Activated CD4-positive, CD25-positive, alpha-beta regulatory T cell treated with anti-CD3 and anti-CD28 coated beads, Interleukin-2, amount 50 U/mL, for 24 hours (primary cell): ENCODE measurements at places on chromosomes 7 and 10.
A peak's percentile ranks its signal among the peaks of the same experiment; 100 is the strongest.

DNA sequence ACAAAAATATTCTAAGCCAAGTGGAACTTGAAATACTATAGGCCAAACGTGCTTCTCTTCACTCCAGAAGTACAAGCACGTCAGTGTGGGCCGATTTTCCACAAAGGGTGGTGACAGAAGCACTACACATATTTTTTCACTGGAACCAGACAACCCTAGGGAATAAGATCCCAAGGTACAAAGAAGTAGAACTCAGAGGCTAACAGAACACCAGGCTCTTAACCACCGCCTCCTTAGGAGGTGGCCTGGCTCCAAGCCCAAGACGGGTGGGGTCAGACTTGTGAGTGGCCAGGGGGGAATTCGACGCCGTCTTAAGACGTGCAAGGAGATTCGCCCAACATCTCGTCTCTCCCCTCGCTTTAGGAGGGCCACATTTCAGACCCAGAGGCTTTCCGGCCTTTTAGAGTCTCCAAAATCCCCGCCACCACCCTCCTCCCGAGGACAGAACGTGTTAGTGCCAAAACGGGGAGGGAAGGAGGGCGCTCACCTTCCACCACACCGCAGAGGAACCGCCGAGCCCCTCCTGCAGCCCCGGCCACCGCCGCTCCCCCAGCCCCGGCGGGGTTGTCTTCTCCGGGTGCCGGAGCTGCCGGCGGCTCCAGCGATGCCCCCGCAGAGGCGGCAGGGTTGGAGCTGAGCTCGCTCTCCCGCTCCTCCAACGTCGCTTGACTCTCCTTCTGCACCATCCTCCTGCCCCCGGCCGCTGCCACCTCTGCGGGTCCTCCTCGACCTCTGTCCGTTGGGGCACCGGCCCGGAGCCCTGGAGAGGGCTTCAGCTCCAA lies 716 bp downstream of the OGA start:
- ATAC-seq = peak; percentile 0

GRCh38 chr7:137895301-137896221 lies 48.8 kb upstream of the DGKI start:
- ATAC-seq = peak; percentile 68

DNA sequence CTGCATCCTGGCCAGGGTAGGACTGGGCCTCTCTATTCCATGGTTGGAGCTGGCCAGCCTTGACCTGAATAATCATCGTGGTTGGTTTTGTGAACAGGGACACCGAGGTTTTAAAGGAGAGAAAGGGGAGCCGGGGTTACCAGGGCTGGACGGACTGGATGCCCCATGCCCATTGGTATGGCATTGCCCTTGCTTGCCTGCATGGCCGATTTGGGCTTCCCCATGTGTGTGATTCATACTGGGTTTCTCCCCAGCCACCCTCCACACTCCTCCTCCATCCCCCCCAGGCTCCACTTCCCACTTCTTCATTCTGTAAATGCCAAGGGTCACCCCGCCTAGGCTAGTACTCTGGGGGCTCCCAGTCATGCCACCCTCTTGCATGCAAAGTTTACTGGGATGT lies 98.8 kb upstream of the MACROH2A2 start:
- ATAC-seq = no peak

DNA sequence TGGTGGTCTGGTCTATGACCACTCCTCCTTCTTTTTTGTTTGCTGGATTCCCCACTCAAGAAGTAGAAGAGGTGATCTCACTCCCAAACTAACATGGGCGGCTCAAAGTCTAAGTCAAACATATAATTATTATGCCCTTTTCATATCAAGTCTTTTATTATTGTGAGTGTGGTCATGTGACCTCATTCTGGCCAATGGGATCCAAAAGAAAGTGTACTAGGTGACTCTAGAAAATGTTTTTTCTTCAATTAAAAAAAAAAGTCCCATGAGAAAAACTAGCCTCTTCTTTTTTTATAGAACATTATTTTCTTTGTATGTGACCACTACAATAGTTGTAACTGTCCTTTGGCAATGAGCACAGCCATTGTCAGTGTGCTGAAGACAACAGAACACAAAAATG lies 772.7 kb downstream of the KCNMA1 start:
- ATAC-seq = no peak

DNA sequence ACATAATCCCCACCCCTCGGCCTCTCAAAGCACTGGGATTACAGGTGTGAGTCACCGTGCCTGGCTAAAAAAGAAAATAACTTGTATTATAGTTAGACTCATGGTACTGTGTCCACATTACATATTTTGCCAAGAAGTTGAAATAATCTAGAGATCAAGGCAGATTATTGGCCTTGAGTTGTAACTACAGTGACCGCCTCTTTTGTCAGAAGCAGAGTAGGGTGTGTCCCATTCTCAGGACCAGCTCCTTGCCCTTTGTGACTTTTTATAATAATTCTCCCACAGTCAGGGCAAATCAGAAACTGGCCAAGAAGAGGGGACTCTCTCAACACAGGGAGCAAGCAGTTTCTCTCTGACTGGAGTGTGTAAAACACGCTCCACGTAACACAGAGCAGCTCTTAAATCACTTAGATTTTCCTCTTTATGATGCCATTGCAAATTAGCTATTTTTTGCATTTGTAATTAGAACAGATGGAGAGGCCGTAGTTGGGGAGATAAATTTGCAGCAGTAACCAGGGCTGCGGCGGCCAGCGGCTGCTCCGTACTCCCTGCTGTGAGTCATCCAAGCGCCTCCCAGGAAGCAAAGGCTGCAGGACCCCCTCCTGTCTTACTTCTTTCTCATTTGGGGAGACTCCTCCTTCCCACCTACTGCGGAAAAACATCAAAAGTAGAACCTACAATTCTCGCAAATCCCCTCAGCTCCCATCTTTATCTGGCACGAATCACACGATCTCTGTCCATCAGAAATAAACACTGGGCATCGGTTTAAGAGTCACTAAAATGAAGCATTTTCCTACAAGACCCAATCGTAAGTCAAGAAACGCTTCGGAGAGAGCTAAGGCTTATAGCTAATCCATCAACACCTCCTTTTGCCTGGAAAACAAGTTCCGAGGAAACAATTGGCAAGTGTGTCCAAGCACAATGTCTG lies 32.1 kb upstream of the MSRB2 start:
- no peak for ATAC-seq

DNA sequence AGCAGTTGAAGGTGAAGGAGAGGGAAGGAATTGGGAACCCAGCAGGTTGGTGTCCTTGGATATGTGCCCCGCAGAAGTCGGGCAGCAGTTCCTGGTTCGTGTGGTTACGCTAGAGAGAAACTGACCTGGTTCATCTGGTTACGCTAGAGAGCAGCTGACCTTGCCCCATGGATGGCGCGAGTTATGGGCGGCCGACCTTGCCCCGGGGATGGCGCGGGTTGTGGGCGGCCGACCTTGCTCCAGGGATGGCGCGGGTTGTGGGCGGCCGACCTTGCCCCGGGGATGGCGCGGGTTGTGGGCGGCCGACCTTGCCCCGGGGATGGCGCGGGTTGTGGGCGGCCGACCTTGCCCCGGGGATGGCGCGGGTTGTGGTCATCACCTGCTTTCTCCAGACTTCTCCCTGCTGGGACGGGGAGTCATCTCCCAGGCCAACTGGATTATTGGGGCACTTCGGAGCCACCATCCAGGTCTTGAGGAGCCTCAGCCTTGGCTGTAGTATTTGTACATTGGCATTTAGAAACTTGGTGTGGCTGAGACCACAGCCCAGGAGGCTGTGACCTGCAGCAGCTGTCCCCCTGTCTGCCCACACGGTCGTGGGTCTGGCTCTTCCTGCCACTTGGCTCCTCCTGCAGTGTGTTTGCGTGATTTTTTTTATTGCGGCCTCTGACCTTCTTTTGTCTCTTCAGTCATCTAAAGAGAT lies 6.1 kb downstream of the GET4 start:
- no peak for ATAC-seq

GRCh38 chr10:102775935-102776669 lies 32.4 kb downstream of the WBP1L start:
- ATAC-seq = no peak

DNA sequence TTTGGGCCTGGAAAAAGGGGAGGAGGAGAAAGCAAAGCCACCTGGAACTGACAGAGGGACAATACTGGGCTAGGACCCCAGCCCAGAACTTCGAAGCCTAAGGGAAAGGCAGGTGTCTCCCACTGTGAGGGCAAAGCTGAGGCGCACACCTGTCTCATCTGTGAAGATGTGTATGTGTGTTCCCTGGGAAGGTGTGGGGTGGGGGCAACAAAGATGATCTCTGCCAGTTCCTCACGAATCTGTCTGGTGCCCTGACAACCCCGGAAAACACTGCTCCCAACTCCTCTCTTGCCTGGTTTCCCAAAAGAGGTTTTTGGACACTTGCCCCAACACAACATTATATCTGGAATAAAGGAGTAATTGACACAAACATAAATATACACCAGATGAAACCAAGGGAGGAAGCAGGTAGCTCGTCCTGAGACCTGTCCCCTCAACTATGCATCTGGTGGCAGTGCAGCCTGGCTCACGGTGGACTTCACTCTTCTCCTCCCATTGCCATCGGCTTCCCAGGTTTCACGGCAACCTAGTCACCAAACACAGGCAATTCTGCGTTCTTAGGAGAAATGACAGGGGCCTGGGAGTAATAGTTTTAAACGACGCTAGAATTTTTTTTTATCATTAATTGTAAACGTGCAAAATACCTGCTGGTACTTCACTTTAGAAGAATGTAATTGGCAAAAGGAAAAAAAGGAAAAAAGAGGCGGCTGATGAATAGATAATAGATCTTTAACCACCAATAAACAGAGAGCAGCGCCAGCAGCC lies 1.7 kb upstream of the EMX2 start:
- ATAC-seq = no peak

GRCh38 chr10:77685432-77685831 lies 47.8 kb upstream of the KCNMA1 start:
- no peak for ATAC-seq

DNA sequence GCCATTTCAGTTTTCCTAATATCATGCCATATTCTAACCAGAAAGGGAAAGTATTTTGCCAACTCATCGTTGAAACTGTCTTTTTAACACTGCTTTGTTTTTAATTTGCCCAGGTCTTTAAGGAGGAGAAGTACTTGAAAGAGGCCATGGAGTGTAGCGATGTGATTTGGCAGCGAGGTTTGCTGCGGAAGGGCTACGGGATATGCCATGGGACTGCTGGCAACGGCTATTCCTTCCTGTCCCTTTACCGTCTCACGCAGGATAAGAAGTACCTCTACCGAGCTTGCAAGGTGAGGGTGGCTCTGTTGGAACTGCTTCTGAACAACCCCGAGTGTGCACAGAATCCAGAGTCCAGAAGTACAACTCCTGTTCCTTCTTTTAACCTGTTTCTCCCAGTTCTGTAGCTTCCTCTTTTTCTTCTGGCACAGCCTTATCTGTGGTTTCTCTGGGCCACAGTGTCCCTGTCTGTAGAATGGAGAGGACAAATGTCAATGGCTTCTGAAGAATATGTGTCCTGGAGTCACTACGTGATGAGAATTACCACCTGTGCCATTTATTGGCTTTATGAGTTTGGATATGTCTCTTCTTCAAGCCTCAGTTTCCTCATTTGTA lies 60.1 kb downstream of the LANCL2 start:
- no peak for ATAC-seq

DNA sequence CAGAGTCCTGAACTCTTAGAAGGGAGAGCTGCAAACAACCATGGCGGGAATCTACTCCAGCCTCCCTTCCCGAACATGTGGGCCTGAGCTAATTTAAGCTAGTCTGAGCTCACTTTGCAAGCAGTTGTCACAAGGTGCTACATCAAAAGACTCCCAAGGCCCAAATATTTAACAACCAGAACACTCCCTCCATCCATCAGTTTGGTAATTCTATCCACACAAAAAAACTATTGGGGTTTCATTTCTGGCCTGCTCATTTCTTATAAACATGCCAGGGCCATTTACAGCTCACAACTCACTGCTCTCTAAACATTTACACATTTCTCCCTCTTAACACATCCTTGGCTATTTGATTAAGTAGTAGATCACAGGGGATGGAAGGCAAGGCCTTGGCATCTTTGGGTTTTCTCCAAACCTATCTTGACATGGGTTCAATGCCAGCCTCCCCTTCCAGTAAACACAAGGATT lies 263.4 kb downstream of the KCNMA1 start:
- ATAC-seq = no peak

DNA sequence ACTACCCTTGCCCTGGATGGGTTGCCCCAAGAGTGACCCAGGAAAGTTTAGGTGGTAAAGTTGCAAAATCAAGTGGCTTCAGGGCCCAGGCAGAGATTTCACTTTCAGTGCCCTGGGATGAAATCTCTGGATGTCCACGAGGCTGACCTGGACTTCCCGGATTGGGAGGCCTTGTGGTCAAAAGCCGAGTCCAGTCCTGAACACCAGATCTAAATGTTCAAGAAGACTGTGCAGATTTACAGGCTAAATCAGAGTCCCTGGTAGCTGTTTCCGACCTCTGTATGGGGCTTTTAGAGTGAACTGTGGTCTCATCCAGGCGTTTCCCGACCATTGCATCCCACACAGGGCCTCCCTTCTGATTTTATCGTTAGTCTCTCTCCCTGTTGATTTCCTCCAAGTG lies 95.3 kb downstream of the WDR11 start:
- ATAC-seq = no peak

DNA sequence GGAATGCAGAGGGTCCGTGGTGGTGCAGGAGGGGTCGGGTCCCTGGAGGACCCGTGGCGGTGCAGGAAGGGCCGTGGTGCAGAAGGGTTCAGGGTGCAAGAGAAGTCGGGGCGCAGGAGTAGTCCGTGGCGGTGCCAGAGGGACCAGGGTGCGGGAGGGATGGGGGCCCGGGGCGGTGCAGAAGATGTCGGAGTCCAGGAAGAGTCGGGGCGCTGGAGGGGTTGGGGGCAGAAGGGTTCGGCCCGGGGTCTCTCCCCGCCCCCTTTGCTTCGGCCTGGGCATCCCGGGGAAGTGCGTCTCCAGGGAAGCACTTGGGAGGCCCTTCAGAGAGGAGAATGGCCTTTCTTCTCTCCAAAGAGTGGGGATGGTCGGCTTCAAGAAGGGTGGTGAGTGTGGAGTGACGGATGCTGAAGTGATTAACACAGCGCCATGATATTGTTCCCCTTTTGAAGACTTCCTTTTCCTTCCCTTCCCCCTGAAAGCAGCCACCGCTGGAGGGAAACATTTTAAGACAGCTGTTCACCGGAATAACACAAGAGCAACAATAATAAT lies 997 bp downstream of the WDR37 start:
- no peak for ATAC-seq
